ENCODE measurements at places on chromosomes 1 and 21.

- no peak for DNase-seq
Measured at GRCh38 chr1:21665711-21666575, 3.2 kb downstream of the RAP1GAP start.

GRCh38 chr21:33567914-33568313, 20.6 kb downstream of the DONSON start:
- DNase-seq, result no peak

GRCh38 chr1:207649210-207649753, 4.3 kb downstream of the CR1L start:
- DNase-seq, result no peak

DNA sequence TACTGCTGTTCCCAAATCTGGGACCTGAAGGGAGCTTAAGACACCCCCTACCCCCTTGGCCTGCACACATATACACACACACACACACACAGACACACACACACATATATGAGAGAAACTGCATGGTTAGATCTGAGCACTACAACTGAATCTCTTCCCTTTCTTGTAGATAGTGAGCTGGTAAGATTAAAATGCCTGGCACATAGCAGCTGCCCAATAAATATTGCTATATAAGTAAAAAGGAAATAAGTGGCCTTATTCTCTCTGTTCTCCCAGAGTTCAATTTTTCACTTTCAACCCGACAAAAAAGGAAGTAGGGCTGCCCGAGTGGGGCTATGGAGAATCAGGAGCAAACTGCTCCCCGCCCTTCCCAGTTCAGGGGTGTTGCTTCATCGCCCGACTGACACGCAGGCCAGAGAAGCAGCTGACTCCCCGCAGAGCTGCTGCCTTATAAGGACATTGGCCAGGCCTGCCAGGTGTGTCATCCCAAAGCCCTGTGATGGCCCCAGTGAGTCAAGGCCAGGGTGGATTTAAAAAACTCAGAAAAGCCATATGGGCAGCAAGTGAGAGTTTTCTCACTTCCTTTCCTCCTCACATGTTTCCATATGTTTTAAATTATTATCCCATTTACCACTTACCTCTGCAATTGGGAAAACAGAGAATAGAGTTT, 106.5 kb upstream of the SLC44A3 start:
- DNase-seq, result no peak

DNA sequence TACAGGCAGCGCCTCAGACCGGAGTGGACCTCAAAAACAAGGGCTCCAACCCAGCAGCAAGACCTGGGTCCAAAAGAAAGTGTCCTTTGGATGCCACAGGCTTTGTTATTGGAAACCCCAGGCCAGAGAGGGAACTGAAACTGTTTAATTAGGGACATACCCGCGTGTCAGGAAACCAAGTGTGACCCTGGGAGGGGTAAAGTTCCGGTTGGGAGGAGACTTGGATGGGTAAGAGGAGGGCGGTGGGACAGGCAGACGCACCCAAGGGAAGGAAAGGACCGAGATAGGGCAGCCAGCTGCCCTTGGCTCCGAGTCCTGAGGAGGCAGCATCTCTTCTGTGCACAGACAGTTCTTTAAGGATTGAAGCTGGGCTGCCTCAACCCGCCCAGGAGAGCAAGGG, 71.4 kb downstream of the CDC7 start:
- no peak for DNase-seq

GRCh38 chr1:107740579-107740978, 224.4 kb downstream of the VAV3 start:
- no peak for DNase-seq

- DNase-seq, result no peak
Measured at GRCh38 chr1:22878626-22879025, 94.0 kb downstream of the LACTBL1 start.

- no peak for DNase-seq
Measured at GRCh38 chr21:36260802-36261201, 59.2 kb upstream of the MORC3 start.

- DNase-seq, result no peak
Measured at GRCh38 chr1:2460203-2460602, 15.9 kb upstream of the PLCH2 start.

GRCh38 chr1:109268431-109269211, 14.3 kb downstream of the PSRC1 start:
- DNase-seq, result no peak

- no peak for DNase-seq
Measured at GRCh38 chr1:17009706-17010105, 2.0 kb downstream of the ATP13A2 start.

- no peak for DNase-seq
Measured at GRCh38 chr21:8990326-8991087, 1530.9 kb upstream of the TPTE start.

DNA sequence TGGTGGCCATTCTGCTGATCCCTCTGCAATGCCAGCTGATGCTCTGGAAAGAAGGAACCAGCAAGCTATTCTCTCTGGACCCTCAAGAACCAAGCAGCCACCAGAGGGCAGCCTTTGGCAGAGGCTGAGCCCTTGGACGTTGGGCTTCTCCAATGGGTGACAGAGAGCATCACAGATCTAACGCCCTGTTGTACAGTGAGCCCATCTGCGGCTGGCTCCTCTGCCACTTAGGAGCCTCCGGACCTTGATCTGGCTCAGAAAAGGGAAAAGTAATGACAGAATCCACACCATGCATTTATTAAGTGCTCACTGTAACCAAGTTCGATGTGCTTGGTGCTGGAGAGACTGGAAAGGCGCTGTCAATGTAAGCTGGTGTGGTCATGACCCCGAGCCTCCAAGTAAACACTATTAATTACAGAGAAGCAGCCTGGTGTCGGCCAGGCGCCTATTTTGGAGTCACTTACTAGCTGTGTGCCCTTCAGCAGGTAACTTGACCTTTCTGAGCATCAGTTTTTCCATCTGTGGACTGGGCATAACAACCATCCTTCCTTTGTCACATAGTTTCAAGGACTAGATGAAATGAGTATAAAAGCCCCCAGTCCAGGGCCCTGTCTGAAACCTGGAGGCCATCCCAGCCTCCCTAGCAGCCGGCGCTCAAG, 34.9 kb downstream of the ECE1 start:
- DNase-seq, result peak; percentile 70

GRCh38 chr1:240691909-240692705, 80.2 kb upstream of the GREM2 start:
- DNase-seq, result no peak

DNA sequence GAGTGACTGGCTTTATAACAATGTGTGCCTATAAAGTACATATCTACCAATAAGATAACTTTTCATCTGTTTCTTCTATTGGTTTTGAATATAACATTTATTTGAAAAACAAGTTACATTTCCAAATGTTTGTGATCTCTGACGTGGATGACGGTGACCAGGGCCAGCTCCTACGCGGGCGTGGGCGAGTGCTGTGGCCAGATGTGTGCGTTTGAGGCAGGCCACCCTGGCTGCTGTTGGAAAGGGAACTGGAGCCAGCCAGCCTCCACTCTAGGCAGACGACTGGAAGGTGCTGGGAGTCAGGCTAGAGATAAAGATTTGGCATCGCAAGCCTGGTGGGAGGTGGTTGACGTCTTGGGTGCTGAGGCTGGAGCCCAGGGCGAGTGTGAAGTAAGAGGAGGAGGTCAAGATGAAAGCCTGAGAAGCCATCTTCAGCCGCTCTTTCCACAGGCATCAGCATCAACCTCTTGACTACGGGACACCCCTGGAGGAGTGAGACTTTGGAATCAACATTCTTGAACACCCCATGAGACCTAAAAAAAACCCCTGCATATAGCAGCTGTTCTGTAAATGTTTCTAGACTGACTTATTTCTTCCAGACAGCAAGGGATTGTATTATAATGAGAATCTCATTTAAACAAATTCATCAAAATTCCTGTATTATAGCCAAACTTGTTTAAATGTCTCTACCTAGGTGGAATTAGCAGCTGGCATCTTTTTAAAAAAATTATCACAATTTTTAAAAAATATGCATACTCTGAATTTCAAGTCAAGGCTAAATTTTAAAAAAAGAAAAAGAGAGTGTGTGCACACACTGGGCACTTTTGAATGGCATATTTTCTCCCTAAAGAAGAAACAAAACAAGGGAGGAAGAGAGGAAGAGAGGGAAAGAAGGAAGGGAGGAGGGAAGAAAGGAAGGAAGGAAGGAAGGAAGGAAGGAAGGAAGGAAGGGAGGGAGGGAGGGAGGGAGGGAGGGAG, 112.5 kb upstream of the SLC44A3 start:
- DNase-seq, result no peak

- no peak for DNase-seq
Measured at GRCh38 chr21:19130379-19131028, 726.9 kb upstream of the TMPRSS15 start.

DNA sequence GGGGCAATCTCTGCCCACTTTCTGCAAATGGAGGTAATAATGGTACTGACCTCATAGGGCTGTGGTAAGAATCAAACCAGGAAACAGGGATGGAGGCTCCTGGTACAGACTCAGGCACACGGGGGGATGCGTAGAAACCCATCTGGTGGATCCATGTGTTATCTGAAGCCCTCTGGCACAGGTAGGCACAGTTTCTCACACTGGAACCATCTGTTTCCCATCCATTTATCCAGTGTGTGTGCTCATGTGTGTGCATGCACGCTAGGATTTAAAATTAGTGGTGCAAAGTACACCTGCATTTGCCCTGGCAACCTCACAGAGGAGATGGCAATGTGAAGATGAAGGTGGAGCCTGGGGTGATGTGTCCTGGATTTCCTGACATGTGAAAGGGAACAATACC, 103.3 kb downstream of the RAVER2 start:
- DNase-seq, result no peak

DNA sequence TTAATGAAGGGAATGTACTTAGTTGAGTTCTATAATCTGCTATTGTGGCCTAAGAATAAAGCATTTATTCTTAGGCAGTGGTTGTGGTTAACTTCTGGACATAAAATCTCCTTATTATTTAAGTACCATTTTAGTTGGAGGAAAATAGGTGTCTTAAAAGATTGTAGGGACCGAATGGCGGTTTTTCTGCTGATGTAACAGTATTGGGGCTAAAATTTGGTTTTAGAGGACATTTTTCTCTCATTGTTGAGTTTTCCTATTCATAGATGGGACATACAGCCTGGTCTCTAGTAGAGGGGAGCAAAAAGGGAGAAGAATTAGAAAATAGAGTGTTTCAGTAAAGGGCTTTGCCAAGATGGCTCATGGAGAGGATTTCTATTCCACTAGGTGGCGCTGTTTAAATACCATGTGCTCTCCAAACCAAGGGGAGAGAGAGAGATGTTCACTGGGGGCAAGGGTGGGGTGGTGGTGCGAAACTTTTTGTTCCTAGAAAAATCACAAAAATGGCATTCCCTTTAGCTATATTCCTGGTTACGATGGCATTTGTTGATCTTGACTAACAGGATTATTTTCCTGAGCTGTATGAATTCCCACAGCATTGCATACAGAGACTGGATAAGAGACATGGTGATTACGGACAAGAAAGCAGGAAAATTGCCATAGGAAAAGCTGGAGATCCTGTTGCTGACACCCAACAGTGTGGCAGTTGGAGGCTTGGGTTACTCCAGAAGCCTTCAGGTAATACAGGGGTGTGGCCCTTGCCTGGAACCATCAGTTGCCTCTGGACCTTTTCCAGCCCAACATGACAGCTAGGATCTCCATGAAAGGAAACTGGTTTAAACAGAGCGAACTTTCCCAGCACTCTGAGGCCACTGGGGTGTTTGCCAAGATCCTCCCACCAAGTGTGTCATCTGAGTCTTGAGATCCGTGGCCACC, 18.2 kb upstream of the FCGR2A start:
- peak; percentile 31 for DNase-seq

- no peak for DNase-seq
Measured at GRCh38 chr1:108096089-108096488, 104.1 kb downstream of the SLC25A24 start.

- DNase-seq, result no peak
Measured at GRCh38 chr1:63099188-63099587, 223.2 kb upstream of the FOXD3 start.

GRCh38 chr1:223348439-223348838, 15.5 kb downstream of the SUSD4 start:
- DNase-seq, result no peak

DNA sequence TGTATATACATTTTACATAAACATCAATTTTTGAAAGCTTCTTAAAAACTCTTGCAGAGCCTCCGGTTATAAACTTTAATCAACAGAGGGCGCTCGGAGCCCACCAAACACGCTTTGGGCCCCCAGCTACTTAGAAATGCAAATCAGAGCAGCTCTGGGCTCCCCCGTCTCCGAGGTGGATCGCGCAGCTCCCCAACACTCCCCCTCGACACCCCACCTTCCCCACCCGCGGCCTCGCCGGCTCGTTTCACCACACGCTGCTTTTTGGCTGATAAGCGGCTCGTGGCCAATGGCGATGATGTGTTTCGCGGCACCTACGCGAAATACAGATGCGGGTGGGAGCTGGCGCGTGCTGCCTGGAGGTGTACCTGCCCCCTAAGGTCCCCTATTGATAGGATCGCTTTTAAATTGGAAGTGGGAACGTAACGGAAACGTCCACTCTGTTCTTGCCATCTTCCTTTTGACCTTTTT, 1.7 kb upstream of the KIF26B start:
- DNase-seq, result peak; percentile 60

- DNase-seq, result no peak
Measured at GRCh38 chr1:12339396-12339795, 109.6 kb downstream of the VPS13D start.

- no peak for DNase-seq
Measured at GRCh38 chr1:50349242-50349565, 74.0 kb downstream of the DMRTA2 start.

- DNase-seq, result peak; percentile 65
Measured at GRCh38 chr1:226677027-226678020, 61.8 kb downstream of the ITPKB start.

- no peak for DNase-seq
Measured at GRCh38 chr1:21329209-21329844, 39.1 kb upstream of the ECE1 start.

DNA sequence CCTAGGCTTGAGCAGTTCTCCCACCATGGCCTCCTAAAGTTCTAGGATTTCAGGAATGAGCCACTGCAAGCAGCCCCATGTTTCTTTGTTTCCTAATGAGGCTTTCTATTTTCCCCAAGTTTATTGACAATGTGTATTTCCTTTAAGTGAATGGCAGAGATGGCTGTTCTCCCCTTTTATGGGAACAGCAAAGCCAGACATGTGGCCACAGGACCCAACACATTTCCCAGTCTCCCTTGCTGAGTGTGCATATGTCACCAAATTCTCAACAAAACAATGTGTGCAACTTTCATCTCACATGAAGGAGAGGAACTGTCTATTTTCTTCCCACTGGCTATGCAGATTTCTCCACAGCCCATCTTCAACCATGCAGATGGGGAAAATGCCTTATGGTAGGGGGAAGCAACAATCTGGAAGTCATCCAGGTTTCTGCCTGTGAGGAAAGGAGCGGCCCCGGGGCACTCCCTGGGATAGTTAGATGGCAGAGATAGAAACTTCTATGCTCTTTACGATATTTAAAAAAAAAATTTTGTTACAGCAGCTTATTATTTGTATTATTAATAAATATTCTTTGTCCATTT, 28.6 kb upstream of the MAP10 start:
- no peak for DNase-seq

All from stimulated activated CD8-positive, alpha-beta memory T cell treated with anti-CD3 and anti-CD28 coated beads, Interleukin-7, amount 100 ng/mL, for 4 hours (primary cell).